Mucosa of descending colon (tissue), 3 donors: ENCODE measurements at places on chromosomes 16 and 17. TPM values are rescaled to one million over a fixed set of nuclear protein-coding genes. Genes with fewer than 3 reads are reported as not detected.

DNA sequence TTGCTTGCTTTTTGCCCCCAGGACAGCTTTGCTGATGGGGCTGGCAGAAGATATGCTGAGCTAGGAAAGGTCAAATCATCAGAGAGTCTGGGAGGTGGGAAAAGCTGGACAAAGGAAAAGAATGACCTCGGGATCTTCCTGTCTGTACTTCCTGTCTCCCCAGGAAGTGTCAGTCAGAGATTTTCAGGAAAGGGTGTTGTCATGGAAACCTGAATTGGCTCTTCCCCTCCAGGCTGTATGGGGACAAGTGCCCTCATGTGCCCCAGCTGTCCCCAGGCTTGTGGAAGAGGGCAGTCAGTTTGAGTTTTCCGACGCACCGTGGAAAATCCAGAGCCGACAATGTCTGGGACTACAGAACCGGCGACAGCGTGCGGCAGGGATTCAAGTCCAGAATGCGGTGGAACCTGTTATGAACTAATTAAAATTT lies 122.7 kb upstream of the ZFHX3 start:
- DNase-seq: no peak

- DNase-seq: peak; percentile 58
Measured at GRCh38 chr16:69481901-69482341, 57.5 kb downstream of the CYB5B start.

DNA sequence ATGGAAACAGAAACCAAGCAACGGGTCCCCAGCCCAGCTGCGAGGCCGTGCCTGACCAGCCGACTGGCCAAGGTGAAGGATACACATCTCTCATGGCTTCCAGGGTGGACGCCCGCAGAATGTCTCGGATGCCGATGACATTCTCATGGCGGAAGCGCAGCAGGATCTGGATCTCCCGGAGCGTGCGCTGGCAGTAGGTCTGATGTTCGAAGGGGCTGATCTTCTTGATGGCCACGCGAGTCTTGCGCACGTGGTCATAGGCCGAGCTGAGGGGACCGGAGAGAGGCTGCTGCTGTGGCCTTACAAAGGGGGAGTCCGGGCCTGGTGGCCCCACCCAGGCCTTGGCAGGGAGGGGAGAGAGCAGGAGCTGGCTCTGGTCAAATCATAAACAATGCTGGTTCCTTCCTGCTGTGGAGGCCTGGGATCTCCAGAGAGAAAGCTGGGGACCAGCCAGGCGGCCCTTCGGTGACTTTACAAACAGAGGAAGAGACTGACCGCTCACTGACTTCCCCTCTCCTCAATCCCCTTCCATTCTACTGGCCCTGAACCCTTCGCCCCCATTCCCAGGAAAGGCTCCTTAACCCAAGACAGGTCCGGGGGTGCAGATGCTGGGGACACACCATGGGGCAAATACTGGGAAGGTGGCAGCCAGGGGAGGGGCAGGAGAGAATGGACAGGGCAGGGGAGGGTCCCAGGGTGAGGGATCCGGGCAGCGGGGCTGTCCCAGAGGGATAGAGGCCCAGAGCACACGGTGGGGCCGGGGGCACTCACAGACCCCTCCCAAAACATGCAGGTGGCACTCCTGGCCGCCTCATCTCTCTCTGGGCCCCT lies 1.1 kb downstream of the MAPK3 start:
- DNase-seq: peak; percentile 80

- no peak for DNase-seq
Measured at GRCh38 chr17:38460716-38461630, 32.7 kb downstream of the ARHGAP23 start.

Gene ASPA
- total RNA-seq: 3.7 TPM
